ENCODE measurements at places on chromosomes 16 and 17.

DNA sequence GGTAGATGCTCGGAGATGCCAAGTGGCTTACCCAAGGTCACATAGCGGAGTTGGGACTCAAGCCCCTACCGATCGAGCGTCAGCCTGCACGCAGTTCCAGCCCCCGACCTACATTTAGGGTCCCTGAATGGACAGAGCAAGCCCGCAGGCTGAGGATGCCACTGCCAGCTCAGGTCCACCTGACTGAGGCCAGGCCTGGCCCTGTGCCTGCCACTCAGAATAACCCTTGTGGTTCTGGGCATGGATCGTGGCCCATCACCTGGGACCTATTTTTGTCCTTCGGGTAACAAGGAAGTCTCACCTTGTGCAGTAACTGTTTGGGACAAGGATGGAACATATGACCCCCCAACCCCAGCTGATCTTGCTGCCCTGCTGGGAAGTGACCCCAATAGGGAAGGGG lies 17.1 kb downstream of the CDH16 start:
- DNase-seq: peak; percentile 78

- DNase-seq: no peak
Measured at GRCh38 chr16:21642861-21643260, 9.5 kb downstream of the IGSF6 start.

GRCh38 chr16:28924762-28925385 lies at the start of gene RABEP2:
TSS of gene RABEP2 (minus strand) at chr16:28925238. CDS start at chr16:28925163, 75 bp downstream.
- DNase-seq: peak; percentile 98

GRCh38 chr17:21174713-21175112 lies 39.2 kb downstream of the TMEM11 start:
- DNase-seq: peak; percentile 69

- DNase-seq: no peak
Measured at GRCh38 chr16:3963203-3963602, 82.7 kb upstream of the CREBBP start.

- no peak for DNase-seq
Measured at GRCh38 chr17:72359811-72360210, 239.0 kb downstream of the SOX9 start.

DNA sequence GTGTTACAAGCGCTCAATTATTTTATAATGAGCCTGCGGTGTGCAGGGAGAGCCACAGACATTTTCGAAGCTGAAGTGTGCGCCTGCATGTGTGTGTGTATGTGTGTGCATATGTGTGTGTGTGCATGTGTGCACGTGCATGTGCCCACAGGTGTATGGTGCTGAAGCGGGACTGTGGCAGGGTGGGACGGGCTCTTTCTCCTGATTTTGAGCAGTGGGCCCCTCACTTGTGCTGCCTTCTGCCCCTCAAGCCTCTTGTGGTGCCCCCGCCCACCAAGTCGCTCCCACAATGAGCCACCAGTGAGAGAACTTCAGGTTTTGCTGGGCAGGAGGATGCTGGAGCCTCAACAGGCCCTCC lies 16.7 kb upstream of the KCNJ12 start:
- DNase-seq: no peak

DNA sequence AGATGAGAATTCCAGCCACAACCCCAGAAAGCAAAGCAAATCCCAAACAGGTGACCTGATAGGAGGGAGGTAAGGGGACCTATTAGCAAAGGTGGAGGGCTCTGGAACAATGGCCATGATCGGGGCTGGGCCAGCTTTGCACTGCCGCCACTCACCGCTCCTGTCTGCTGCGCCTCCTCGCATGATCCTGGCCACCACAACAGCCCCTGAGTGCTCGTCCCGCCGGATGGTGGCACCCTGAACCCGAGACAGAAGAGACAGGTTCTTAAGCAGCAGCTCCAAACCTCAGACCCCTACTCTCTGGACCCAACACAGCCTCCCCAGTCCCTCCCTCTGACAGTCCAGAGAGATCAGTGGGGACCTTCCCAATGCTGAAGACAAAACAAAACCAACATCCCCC lies 5.3 kb downstream of the MPP3 start:
- DNase-seq: no peak

DNA sequence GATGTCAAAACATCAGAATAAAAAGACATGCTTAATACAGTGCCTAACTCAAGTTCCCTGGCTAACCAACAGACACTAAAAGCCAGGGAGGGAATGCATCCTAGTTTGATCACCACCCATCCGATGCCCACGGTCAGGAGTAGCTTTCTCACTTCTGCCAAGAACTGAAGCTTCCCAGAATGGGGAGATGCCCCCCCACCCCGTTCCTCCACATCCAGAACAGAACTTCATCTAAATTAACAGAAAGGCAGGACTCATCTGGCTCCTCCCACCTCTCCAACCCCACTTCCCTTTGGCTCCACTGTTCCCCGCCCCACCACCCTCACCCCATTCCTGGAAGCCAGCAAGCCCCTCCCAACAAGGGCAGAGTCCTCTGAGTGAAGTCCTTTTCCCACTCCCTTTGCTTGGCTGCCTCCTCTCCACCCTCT lies 33.7 kb downstream of the GDE1 start:
- no peak for DNase-seq

- DNase-seq: no peak
Measured at GRCh38 chr16:89161763-89162713, 9.5 kb upstream of the CDH15 start.

- DNase-seq: no peak
Measured at GRCh38 chr16:1787322-1788094, 4.7 kb downstream of the NUBP2 start.

DNA sequence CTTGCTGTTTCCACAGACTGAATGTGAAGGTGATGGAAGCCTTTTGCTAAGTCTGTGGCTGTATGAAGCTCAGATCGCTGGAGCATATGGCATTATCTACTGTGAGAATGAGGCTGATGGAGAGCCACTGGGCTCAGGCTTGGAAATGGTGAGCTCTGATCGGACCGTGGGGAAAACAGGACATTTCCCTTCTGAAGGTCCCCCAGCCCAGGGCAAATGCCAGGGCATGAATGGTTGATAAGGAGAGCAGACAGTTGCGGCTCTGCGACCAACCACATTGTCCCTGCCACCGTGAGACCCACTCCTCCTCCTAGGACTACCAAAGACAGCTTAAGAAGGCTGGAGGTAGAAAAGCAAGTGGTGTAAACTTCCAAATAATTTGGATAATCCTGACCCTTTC lies 4.7 kb upstream of the CUEDC1 start:
- DNase-seq: no peak

- no peak for DNase-seq
Measured at GRCh38 chr16:27421961-27422740, 20.2 kb downstream of the IL21R start.
